ENCODE measurements at places on chromosomes 4 and X.

DNA sequence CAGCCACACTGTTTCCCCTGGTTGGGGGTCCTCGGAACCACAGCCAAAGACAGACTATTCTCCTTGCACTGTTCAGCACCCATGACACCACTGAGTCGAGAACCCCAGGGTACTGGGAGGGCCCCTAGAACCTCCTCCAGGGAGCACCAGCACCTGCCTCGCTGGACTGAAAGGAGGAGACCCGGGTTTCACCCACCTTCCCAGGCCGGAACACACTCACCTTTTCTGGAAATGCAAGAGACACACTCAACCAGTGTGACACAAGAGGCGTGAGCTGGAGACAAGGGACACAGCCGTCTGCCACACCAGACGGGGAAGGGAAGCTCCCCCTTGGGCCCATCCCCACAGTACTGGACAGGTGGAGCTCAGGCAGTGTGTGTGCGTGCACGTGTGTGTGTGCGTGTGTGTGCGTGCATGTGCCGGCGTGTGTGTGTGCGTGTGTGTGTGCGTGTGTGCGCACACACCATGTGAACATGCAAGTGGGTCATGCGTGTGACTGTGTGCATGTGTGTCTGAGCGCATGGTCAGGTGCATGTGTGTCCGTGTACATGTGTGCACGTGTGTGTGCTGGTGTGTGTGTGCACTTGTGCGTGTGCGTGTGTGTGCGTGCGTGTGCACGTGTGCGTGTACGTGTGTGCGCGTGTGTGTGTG, 128.8 kb upstream of the NKX1-1 start:
- DNase-seq: no peak

- no peak for DNase-seq
Observed at GRCh38 chr4:23371533-23371932, 518.3 kb downstream of the PPARGC1A start.

GRCh38 chr4:153259661-153260060, 55.4 kb downstream of the TRIM2 start:
- DNase-seq: no peak

DNA sequence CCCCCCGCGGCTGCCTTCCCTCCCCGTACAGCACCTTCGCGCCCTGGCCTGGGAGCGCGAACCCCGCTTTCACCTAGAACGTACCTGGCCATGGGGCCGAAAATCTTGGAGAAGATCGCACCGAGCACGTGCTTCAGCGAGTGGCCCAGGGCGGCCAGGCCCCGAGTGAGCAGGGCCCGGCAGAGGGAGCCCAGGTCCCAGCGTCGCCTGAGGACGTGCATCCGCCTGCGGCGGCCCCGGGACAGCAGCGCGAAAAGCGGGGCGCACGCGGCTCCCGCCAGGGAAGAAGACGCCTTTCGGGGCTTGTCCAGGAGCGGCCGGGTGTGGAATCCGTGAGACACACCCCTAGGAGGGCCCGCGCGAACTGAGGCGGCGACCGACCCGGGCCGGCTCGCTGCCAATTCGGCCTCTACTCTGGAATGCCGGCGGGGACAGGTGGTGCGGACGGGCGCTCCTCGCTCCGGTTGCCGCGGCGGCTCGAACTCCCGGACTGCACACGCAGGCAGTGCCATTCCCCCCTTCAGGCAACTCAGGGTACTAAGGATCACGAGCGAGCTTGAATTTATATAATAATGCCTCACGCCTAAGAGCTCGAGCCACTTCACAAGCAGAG, at the start of gene HS6ST2:
TSS of gene HS6ST2 (minus strand) at position 539 of the 613 bp plus-strand sequence.
- DNase-seq: no peak

GRCh38 chr4:7910952-7911578, 28.6 kb downstream of the AFAP1 start:
- DNase-seq: peak; percentile 70

DNA sequence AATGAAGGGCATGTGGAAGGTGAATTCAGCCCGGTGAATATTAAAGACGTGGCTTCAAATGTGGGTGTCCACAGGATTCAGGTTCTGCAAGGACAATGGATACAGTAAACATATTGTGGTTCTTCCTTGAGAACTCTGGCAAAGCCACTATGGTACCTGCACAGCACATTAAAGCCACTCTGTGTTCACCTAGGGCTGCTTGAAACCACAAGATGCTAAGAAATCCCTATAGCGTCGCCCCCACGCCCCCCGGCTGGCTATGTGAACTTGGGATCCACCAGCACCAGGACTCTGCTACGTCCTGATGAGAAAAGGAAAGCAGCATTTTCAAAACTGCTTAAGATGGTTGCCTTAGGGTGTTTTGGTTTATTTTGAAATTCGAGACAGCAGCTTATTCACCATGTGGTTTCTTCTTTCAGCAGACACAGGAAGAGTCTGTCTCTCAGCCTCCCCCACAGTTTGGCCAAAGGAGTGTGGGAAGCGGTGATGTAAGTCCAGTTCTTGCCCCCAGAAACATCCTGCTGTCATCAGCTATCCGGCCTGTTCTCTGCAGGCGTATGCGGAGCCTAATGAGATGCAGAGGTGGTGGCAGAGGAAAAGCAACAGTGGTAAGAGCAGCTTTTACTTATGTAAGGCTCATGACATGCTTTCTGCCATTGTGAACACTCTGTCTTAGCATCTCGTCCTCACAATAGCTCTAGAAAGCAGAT, 111.5 kb downstream of the AFAP1 start:
- DNase-seq: no peak

- no peak for DNase-seq
Observed at GRCh38 chr4:108555701-108556100, 64.7 kb upstream of the RPL34 start.

- DNase-seq: no peak
Observed at GRCh38 chr4:48432017-48432416, 51.1 kb upstream of the SLC10A4 start.

DNA sequence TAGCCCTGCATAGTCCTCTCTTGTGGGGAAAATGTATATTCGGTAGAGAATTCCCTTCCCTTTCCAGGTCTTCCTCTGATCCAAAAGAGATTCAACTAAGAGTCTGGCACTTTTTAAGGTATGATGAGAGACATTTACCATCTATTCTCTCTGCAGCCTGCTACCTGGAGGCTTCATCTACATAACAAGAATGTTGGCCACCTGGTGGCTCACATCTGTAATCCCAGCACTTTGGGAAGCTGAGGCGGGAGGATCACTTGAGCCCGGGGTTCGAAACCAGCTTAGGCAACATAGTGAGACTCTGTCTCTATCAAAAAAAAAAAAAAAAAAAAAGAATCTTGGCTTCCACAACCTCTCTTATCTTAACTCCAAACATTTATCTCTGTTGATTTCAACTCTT, 40.4 kb upstream of the NOCT start:
- DNase-seq: no peak

- DNase-seq: no peak
Observed at GRCh38 chr4:174928174-174928573, 10.0 kb downstream of the ADAM29 start.

DNA sequence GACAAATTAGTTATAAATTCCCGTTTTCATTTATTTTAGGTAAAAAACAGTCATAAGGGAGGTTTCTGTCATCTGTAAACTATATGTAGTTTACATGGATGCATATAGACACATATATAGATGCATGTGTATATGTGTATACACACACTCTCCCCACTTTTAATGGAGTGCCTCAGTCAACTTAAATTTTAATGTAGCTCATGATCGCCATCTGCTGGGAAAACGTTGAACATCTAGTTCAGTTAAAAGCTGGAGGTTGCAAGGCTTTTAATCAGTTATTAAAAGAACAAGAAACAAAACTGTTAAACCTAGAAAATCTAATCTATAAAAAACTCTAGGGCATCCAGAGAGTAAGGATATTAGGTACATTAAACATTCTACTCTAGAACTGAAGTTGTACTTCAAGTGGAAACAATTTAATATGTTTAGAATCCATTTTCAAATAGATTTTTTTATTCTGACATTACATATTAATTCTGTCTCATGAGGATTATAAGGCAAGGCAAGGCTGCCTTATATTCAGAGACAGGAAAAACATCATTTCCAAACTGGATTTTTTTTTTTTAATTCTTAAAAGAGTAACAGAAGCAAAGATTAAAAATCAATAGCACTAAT, 122.6 kb downstream of the SHISA3 start:
- peak; percentile 9 for DNase-seq

- DNase-seq: no peak
Observed at GRCh38 chr4:44162538-44163270, 285.9 kb downstream of the KCTD8 start.

GRCh38 chr4:157702831-157703230, 470.0 kb downstream of the GASK1B start:
- DNase-seq: no peak

- no peak for DNase-seq
Observed at GRCh38 chr4:138062929-138063328, 179.2 kb downstream of the SLC7A11 start.

DNA sequence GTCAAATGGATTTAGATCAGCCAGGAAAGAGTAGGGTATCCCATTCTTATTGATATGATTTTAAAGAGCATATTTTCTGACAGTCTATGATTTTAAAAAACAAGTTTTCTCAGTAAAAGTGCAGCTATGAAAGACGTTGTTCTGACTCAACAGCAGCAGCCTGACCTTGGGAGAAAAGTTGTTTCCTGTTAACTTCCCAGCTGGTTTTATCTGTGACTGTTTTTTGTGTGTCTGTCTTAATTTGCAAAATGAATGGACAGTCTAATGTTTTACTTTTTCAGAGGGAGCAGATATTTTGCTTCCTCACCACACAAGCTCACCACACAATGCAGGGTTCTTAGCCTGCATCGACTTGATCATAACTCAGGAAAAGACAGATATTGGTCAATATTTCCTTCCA, 764 bp upstream of the MTHFD2L start:
- no peak for DNase-seq

DNA sequence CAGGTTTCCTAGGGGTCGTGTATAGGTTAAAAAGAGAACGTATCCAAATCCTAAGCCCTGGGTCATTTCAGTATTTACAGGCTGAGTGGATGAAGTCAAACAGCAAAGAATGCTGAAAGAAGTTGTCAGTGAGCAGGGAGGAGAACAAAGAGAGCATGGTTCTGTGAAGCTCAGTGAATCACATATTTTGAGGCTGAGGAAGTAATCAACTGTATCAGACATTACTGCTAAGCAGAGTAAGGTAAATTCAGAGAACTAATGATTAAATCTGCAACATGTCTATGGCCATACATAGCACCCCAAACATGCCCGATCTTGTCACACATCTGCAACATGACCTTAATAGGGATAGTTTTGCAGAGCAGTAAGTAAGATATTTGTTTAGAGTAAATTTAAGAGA, 1130.3 kb downstream of the RAPGEF2 start:
- DNase-seq: no peak

DNA sequence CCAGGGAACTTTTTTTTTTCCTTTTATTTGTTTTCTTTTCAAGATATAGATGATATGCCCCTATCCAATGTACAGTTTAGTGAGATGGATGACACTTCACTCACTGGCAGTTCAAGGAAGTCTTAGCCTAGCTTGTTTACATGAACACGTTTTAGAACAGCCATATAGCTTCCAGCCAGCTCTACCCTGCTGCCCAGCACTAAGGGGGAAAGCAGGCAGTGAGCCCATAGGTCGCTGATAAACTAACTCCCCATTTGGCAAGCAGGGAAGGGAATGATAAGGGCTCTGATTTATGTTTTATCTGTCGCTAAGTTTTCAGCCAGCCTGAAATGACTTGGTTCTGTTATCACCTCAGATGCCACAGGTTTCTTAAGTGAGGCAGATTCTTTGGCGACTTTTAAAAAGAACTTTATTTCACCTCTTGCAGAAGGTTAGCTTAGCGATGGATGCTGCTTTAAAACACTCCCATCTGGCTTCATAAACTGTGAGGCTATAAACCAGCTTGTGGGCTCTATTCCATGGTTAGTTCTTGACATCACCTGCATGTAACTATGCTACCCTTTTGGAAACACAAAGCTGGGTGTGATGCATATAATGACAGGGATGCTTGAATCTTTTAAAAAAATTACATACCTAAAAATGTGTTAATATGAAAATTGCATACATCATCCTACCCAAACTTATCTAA, 348.4 kb downstream of the FBXO8 start:
- no peak for DNase-seq

DNA sequence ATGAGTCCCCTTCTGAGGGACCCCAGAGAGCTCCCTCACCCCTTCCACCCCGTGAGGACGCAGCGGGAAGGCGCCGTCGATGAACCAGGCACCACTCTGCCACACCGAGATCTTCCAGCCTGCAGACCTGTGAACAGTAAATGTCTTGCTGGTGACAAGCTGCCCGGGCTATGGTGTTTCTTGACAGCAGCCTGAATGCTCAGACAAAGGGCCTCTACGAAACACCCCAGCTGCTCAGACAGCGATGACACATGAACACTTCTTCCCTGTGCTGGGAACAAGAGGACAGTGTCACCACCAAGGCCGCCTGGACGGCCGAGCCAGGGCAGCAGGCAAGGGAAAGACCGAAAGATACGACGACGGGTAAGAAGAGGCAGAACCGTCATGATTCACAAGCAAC, 30.6 kb upstream of the GTPBP6 start:
- DNase-seq: no peak

DNA sequence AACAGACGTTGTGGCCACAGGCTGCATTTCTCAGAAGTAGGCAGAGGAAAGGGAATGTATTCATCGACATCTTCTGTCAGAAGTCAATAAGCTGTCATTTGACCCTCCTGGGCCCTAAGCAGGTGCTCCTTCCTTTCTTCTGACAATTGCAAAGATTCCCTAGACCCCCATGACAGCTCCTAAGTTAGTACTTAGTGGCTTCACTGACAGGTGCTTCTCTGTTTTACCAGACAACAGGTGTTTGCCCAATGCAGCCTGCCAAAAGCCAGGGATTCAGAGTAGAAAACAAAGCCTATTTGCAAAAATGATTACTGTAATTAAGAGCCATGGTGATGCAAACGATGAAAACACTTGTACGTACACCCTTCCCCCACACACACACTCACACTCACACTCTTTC, 7.5 kb upstream of the FGF5 start:
- DNase-seq: no peak

DNA sequence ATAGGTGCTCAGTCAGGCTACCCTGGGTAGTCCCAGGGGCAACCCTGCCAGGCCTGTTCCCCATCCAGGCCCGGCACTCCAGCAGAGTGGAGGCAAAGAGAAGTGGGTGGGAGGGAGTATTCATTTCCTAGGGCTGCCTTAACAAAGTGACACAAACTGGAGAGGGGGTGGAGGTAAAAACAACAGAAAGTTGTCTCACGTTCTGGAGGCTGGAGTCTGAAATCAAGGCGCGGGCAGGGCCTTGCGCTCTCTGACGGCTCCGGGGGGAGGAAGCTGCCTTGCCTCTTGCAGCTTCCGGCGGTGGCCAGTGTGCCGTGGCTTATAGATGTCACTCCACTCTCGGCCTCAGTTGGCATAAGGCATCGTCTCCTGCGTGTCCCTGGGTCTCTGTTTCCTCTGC, 90.8 kb downstream of the DCTD start:
- DNase-seq: no peak
